ENCODE measurements at places on chromosomes 6 and 20.

- DNase-seq = no peak
These were observed 374.8 kb downstream of the QKI start for GRCh38 chr6:163789199-163789810.

DNA sequence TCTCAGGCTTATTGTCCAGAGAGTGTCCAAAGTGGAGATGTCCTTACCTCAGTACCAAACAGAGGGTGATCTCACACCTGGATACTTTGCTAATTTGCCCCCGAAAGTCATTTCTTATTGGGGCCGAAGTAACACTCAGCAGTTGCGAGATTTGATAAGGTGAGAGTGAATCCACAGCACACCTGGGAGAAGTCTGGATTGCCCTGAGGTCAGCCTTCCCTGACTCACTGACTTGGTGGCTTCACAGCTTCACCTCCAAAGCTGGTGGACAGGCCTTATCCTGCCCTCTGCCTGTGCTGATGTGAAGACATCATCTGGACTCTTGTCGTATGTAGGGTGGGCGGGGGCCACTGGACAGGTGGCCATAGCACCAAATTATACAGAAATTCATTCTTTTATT is 101.9 kb upstream of the ARMC2 start:
- no peak for DNase-seq

DNA sequence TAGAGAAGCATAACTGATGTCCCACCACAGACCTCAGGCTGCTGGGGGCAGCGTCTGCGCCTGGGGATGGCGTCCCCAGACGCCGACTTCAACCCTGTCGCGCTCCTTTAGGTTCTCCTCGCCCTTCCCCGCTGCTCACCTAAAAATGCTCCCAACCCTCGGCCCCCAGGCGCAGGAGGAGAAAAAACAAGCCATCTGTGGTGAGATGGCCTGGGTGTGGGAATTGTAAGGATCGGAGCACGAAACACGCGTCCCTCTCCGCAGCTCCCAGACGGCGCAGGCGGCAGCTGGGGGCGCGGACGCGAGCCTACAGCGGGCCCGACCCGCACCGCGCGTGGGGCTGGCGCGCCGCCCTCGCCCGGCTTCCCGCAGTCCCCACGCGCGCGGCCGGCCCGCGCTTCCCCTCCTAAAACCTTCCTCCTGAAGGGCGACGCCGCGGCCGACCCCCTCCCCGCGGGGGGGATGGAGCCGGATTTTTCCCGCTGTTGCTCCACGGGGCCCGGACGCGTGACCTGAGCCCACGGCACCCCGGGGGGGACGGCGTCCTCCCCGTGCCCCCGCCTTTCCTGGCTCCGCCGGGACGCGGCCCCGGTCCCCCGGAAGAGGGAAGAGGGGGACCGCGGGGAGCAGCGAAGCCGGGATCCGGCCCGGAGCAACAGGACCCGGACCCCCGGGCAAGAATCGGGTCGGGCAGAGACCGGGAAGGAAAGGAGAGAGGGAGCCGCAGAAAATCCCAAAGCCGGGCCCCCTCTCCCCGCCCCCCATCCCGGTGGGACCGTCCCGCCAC is 611 bp downstream of the EPB41L2 start:
- DNase-seq = peak; percentile 25

- no peak for DNase-seq
These were observed 356.4 kb downstream of the PRKN start for GRCh38 chr6:162371121-162371520.

DNA sequence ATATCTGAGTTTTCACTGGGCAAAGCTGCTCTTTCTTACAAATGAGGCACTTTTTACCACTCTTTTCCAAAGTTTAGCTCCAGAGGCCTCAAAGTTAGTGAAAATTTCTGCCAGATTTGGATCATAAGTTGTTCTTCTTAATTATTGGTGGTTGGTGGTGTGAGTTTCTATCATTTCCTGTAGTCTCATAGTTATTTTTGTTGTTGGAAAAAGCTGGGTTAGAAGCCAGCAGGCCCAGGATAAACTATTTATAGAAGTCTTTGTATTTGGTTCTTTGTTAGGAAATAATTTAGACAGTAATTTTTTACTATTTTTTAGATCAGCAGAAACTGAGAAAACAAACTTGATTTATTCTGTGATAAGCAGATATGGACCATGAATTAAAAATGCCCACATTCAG is 10.6 kb downstream of the PFDN4 start:
- no peak for DNase-seq

DNA sequence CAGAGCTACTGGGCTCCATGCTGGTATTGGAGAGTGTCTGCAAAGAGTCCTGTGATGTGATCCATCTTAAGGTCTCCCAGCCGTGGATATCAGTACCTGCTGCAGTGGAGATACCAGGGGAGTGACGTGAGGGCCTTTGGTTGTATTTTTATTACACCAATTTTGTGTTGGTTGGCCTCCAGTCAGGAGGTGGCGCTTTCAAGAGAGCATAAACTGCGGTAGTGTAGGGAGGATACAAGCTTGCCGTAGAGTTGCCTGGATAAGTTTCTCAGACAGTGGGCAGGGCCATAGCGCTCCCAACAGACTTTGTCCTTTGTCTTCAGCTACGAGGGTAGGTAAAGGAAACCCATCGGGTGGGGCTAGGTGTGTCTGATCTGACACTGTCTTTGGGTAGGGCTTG is 113.0 kb upstream of the CEP162 start:
- no peak for DNase-seq

- no peak for DNase-seq
These were observed 94.5 kb upstream of the BTN3A2 start for GRCh38 chr6:26270486-26270861.

DNA sequence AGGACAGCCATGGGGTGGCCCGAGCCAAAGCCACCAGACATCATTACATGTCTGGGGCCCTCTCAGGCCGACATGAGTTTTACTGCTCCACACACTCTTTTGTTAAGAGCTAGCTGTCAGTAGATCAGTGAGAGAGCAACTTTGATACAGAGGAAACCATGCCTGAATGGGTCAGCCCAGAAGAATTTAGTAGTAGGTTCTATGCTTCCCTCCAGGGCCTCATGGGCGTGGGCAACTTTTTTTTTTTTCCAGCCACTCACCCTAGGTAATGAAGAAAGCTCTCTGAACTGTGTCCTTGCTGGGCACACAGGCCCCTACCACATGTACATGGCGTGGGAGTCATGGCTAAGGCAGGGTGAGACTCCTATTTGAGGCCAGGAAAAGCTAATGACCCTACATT is 38.8 kb downstream of the HLA-F start:
- DNase-seq = no peak

DNA sequence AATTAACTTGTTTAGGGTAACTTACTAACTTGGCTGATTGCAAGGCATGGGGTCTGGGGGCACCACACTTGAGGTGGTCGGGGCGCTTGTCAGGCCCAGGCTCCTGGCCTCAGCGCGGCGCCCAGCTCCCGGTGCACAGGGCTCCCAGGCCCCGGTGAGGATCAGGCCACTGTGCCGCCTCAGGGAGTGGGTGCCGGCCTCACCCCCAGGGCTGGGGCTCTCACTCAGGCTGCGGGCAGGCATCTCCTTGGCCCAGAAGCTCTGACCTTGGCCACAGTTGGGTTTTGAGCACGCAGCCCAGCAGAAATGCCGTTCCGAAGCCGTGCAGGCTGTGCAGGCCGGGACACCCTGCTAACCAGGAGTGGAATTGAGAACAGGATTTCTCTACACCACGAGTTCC is 37.8 kb upstream of the BHLHE23 start:
- DNase-seq = no peak

DNA sequence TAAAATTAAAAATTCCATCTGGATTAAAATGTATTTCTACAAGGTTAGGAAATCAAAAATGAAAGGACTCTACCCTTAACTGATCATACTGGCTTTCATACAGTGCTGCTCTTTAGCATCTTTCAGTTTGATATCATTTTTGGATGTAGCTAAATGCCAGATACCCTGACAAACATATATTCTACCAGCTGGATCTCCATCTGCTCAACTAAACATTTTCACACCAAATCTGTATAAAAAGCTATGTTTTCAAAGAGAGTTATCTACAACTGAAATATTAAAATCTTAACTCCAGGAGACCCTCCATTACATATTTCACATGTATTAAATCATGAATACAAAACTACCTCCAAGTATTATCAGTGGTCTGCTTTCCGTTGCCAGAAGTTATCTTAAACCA is 95.7 kb downstream of the EPHA7 start:
- DNase-seq = no peak

DNA sequence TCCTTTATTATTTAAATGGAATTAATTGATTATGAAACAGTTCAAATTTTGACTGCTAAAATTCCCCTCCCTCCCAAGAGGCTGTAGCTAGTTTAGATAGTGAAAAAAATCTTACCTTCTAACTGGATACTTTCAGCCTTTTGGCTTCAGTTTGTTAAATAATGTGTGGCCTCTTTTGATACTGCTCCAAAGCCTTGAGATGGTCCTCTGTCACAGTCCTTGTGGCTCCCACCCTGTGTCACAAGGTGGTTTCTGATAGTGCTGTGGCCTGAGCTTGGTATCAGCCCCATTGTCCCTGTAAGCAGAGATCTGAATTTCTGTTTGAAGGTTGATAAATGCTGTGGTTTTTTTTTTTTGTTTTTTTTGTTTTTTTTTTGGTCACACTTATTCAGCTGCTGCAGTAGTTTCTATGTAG is 20.8 kb downstream of the PANK2 start:
- DNase-seq = no peak

GRCh38 chr6:123805921-123806320 is 2.3 kb downstream of the NKAIN2 start:
- no peak for DNase-seq

DNA sequence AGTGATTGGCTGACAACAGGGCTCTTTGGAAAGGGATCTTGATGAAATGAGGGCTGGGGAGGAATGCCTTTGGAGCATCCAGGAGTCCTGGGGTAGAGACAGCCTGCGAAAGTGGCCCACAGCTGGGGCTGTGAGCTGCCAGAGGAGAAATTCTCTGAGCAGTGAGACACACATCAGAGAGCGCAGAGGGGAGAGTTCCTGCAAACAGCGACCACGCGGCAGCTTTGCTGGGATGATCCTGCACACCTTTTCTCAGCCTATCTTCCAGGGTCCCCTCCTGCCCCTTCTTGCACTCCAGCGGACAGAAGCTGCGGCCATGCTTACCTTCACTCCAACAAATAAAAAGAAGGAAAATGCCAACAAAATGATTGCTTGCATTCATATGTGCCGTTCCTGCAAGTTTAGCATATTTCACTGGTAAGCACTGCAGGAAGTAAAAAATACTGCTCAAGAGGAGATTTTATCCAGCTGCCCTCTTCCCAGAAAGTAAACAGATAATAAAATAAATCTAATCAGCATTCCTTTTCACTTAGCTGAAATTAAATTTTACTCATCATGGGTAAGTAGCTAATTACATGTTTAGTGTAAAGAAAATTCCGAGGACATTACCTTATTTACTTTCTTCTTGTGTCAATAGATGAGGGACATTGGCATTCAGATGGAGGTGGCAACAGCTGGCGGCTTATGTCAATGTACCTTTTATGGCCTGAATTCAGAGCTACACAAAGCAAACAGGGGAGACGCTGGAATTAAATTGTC is 339.9 kb upstream of the ARID1B start:
- no peak for DNase-seq

DNA sequence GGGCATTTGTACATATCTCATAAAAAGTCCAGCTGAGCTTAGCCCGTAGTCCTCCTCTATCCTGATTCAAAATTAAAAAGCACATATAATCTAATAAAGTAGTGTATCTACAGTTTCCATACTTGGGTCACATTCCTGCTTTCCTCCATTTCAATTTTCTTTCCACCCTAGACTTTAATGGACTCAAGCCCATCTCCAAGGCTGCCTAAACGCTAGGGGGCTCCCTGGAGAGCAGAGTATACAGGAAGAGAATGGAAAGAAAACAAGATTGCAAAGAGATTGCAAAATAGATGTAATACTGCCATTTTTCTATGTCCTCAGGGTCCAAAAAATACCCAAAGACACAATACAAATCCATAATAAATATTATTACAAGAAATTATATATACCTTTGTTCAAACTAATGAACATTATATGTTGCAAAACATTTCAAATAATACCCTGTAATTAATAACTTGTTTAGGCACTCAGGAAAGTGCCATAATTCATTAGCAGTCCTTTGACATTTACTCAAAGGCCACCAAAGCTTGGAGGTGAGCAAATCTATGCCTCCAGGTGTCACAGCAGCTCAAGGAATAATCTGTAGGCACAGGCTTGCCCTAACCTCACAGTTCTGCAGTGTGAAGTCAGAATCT is 2.4 kb upstream of the MCM3 start:
- peak; percentile 57 for DNase-seq

GRCh38 chr6:144340541-144341371 is 55.6 kb downstream of the UTRN start:
- no peak for DNase-seq

DNA sequence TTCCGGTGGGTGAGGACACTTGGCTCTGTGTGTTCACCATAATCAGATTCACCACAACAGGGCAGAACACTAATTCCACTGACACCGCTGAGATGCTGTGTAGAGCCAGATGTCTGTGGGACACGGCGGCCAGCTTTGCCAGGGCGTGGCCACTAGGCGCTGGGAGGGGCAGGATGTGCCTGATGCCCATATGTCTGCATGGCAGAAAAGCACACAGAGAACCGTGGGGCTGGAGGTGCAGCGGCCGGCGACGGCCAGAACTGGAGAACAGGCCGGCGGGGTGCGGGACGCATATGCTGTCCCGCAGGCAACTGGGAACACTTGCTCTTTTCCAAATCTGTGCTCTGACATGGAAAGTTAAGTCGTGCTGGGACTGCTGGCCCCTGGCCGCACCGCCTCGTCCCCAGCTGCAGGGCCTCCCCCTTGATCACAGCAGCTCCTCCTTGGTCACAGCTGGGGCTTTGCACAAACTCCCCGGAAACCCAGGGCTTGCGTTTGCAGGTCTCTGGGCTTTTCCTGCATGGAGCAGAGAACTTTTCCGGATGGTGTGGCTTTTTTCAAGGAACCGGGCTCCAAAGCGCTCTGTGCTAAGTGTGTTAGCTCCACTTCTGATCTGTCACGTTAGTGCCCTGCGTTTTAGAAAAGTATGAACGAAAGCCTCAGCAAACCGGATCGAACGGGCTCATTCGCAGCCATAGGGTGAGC is 31.1 kb downstream of the NTSR1 start:
- no peak for DNase-seq

- DNase-seq = peak; percentile 79
These were observed 154.1 kb downstream of the FOXA2 start for GRCh38 chr20:22430154-22430745.
